ENCODE measurements at places on chromosomes 2 and 18. TPM values are rescaled to one million over a fixed set of nuclear protein-coding genes. Genes with fewer than 3 reads are reported as not detected.

GRCh38 chr2:235461763-235462414, 32.0 kb upstream of the AGAP1 start:
- DNase-seq, result no peak

CIB4 gene
- not detected for polyA plus RNA-seq

DNA sequence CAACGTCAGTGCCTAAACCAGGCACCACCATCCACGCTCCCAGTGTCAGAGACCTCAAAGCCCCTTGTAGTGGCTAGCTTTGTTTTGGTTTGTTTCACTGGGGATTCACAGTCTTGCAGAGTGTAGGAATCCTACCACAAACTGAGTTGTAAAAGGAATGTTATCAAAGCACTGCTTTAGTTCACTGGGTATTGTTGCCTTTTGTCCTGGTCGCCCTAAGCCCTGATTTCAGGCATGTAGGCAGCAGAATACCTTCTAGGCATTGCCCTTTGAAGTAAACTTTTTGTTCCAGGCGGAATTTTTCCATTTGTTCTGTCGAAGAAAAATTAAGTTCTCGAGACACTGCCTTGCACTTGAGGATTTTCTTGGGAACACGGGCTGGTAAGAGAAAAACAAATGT, 29.4 kb downstream of the PTMA start:
- DNase-seq, result no peak

- DNase-seq, result no peak
These were observed 374.8 kb upstream of the MYT1L start for GRCh38 chr2:2705871-2706270.

- no peak for DNase-seq
These were observed 75.9 kb downstream of the ITGB1BP1 start for GRCh38 chr2:9347411-9347881.

- no peak for DNase-seq
These were observed 9.7 kb downstream of the SMAD7 start for GRCh38 chr18:48940854-48941611.

GRCh38 chr18:12038082-12038638, 55.5 kb upstream of the ANKRD62 start:
- DNase-seq, result no peak

GRCh38 chr2:71291398-71291797, 40.2 kb upstream of the ZNF638 start:
- DNase-seq, result no peak

DNA sequence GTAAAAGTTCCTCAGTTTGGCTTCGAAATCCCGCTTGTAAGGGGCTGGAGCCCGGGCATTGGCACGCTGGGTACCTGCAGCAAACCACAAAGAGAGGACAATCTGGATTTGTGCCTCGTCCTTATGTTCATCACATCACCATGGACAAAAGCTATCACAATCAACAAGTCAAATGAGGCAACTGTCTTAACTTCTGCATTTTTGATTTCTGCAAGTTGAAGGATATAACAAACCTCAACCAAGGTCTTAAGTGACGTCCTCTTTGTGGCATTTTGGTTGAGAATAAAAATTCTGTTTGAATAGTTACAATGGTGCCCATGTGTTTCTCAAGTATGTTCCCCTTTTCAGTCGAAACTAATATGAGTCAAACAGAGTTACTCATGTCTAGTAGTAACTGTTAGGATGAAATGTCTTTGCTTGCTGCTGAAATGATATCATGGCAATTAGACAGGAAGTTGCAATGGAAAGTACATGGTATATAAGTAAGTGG, 70.8 kb upstream of the STK17B start:
- DNase-seq, result no peak
